ENCODE measurements at places on chromosomes 2 and 18. TPM values are rescaled to one million over a fixed set of nuclear protein-coding genes. Genes with fewer than 3 reads are reported as not detected.

DNA sequence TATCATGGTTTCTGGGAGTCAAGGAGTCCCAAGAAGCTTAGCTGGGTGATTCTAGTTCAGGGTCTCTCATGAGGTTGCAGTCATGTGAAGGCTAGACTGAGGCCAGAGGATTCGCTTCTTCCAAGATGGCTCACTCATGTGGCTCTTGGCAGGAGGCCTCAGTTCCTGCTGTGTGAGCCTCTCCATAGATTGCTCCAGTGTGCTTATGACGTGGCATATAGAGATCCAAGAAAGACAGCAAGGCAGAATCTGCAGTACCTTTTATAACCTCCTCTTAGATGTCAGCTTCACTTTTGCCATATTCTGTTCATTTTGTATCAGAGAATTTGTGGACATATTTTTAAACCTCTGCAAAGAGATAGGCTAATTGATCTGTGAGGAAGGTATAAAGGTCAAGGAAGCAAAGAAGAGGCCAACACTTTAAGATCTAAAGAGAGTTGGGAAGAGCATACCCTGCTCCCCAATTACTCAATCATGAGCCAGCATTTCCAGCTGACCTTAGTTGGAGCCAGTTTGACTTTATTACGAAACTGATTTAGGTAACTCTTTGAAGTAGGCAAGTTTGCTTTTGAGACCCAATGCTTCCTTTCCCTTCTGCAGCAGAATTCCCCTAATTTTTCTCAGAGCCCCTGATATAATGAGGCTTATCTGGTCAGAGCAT, 134.7 kb downstream of the EML6 start:
- no peak for DNase-seq

DNA sequence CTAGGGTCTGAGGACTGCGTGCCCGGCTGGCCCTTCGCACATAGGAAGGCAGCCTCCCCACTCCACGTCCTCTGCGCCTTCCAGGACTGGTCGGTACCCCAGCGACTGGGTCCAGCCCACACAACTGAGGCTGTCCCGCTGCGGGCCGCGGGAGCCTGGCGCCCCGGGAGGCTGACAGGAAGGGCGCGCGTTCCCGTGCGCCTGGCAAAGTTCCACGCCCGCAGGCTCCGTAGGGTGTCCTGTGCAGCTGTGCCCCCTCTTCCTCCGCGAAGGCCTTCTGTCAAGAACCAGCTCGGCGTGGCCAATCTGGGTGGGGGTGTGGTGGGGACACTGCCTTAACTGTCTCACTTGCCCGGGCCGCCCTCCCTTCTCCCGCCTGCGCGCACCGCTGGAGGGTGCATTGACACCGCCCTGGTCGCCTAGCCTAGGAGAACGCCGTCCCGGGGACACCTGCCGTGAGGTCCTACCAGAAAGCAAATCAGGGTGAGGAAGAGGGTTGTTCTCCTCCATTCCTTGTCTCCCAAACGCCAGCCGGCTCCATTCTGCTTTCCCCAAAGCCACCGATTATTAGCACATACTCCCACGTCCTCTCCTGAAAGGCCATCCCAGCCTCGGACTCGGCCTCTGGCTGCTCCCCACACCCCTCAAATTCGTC, 618 bp upstream of the LYPD1 start:
- DNase-seq: no peak

CRYGC gene
- not detected for total RNA-seq

LMAN2L gene
- 10.8 TPM for total RNA-seq

- peak; percentile 4 for DNase-seq
These were observed 75.9 kb downstream of the SLC66A2 start for GRCh38 chr18:79875531-79875919.

RNASEH1 gene
- 21.3 TPM for total RNA-seq

GRCh38 chr2:233938676-233939370, 21.6 kb downstream of the TRPM8 start:
- DNase-seq: no peak

CCDC178 gene
- not detected for total RNA-seq

- no peak for DNase-seq
These were observed 102.3 kb downstream of the ZBTB7C start for GRCh38 chr18:48306838-48307237.

CGREF1 gene
- 0.75 TPM for total RNA-seq

GRCh38 chr2:85930129-85931124, 41.6 kb upstream of the ST3GAL5 start:
- DNase-seq: no peak

DNA sequence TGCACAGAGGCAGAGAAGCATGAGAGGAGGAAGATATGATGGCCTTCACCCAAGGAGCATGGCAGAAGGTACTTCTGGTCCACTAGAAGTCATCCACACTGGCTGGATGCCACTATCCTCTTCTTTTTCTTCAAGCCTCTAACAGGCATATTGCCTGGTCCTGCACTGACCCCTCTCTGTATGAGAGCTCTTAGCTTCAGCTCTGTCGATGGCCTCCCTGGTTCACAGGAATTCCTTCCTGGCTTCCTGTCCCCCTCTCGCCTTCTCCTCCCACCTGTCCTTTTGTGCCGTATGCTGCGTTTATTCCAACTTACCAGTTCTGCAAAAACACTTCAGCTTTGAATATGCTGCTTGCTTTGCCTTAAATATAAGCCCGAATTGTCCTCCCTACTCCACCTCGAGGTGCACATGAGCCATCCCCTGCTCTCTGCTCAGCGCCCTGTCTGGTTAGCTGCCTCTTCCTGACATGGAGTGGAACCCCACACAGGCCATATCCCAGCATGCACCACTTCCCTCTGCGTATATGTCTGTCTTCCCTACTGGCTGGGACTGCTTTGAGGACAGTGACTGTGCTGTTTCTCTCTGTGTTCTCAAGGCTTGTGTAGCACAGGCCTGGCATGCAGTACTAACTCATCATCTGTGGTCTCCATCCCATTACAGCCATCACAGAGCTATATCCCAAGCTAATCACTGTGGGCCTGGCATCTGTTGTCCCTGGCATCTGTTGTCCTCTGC, 474.9 kb downstream of the EIPR1 start:
- DNase-seq: no peak

GLI2 gene
- 0.43 TPM for total RNA-seq

GRCh38 chr18:58558471-58558870, 70.4 kb downstream of the ALPK2 start:
- no peak for DNase-seq

IL1RN gene
- total RNA-seq: 2.6 TPM

DUSP2 gene
- 40.8 TPM for total RNA-seq

GRCh38 chr2:71524476-71524875, 71.1 kb downstream of the DYSF start:
- no peak for DNase-seq

- no peak for DNase-seq
These were observed 344.0 kb downstream of the ARHGAP15 start for GRCh38 chr2:143473216-143473615.

DNA sequence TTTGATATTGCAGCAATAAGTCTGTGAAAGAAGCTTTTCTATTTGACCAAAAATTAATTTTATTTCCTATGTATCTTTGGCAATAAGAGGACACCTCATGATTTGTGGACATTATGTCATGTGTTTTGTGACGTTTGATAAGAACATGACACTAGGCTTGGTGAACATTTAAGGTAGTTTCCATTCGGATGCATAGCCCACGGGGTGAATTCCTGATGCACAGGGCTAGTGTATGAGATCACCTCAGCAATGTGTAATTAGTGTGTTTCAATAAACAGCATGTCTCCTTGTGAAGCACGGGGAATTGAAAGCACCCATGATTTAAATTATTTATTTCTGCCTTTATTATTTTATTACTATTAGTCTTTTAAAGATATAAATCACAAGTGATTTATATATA, 146.1 kb upstream of the LINC00305 start:
- no peak for DNase-seq

CAPN14 gene
- 0.35 TPM for total RNA-seq

GRCh38 chr18:50373561-50374219, 1.2 kb upstream of the SKA1 start:
- no peak for DNase-seq

DNA sequence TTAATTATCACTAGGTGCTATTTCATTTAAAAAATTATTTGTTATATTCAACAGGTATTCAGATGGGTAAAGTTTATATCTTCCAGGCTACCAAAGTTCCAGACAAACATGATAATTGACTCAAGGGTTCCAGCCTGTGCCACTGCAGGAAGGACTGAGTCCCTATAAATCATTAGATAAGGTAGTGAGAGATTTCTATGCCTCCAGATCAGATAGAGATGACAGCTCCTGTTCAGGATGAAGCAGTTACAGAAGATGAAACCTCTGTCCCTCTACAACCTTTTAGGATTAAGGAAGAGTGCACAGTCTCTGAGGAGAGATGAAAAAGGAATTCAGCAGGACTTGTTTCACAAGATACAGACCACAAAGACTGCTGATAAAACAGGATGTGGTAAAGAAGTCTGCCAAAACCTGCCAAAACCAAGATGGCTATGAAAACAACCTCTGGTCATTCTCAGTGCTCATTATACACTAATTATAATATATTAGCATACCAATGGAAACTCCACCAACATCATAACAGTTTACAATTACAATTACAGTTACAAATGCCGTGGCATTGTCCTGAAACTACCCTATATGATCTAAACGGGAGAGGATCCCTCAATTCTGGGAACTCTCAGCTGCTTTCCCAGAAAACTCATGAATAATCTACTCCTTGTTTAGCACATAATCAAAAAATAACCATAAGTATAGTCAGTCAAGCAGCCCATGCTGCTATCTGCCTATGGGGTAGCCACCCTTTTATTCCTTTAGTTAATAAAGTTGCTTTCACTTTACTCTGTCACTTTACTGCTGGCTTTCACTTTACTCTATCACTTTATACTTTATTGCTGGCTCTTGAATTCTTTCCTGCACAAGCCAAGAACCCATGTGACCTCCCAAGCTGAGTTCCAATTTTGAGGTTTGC, 288.5 kb downstream of the PDE11A start:
- peak; percentile 23 for DNase-seq

TEKT4 gene
- total RNA-seq: not detected

DNA sequence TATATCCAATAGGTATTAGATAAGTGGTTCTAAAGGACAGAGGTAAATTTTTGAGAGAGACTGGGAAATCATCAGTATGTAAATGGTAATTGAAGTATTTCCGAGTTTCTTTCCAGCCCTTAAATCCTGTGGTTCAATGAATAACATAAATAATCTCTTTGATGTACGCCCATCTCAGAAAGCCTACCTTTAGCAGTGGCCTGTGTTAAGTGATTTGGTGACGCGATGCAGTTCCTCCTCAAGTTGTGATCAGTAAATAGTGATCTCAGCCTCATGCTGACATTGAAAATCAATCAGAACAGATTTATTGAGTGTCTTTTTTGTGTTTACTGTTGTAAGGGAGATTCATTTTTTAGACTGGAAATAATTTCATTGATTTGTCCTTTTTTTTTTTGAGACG, 137.2 kb upstream of the RASGRP3 start:
- DNase-seq: no peak

DNA sequence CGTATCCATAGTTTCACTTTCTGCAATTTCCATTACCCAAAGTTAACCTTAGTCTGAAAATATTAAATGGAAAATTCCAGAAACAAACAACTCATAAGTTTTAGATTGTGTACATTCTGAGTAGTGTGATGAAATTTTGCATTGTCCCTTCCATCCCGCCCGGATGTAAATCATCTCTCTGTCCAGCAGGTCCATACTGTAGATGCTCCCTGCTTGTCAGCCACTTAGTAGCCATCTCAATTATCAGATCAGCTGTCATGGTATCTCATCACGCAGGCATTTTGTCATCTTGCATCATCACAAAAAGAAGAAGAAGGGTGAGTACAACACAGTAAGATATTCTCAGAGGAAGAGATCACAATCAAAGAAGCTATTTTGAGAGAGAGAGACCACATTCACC, 185.0 kb upstream of the STK17B start:
- DNase-seq: no peak

DNA sequence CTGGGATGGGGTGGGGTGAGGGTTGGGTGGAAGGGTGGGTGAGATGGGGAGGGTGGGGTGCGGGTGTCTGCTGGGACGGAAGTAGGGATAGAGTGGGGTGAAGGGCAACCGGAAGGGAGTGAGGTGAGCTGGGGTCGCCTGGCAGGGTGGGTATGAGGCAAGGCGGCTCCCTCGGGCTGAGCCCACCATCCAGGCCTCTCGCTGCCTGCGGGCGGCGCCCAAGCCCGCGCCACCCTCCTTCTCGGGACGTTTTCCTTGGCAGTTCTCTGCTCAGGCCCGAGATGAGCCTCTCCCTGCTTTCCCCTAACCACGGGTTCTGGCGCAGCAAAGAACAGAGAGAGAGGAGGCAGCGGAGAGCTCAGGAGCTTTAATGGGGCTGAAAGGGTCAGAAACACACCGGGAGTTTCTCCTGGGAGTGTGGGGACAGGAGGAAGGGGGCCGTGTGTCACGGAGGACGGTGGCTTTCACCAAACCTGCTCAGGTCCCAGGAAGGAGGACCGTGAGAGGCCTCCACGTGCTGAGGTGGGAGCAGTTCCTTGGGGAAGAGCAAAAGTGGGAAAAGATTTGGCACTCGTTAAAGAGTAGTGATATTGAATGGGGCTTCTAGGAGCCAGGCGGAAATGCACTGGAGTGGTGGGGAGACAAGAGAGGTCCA, 4.1 kb downstream of the FEV start:
- no peak for DNase-seq

DNA sequence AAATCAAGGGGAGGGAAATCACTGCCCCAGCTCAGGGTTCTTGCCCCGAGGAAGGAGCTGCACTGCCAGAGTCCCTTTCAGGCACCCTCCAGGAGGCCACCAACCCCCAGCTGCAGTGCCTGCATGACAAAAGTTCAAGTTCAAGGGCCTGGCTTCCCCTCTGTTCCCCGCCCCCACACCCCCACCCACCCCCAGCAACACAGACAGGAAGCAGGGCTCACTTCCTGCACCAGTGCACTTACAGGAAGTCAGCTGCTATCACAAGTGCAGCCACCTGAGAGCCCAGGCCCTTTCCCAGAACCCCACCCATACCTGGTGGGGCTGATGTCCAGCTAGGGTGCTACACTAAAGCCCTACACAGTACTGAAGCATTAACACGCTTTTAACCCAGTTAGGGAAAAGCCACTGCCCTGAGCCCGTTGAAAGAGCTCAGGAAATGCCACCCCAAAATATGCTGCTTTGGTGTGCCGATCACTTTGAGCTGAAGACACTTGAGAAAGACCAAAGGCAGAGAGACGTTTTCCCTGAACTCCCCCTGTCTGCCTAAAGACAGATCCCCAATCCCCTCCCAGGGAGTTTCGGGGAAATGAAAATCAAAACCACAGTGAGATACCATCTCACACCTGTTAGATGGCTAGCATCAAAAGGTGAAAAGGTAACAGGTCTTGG, 109.9 kb upstream of the CAB39 start:
- peak; percentile 71 for DNase-seq

MC5R gene
- not detected for total RNA-seq

UGT1A8 gene
- not detected for total RNA-seq

DNA sequence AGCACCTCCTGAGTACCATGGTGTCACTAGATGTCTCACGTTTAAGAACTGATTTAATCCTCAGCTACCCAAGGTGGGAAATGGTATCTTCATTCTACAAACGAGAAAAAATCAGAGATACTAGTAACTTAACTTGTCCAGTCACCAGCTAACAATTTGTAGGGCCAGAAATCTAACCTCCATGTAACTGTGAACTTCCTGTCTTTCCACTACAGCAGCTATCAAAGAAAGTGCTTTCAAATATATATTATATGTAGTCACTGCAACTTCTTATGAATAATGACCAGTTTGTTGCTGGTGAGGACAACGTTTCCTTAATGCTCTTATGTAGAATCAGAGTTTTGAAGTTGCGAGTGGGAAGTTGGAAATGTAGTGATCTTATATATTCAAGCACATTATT, 1.9 kb downstream of the REV1 start:
- DNase-seq: no peak
